ENCODE measurements at places on chromosomes 2 and 18.
A peak's percentile ranks its signal among the peaks of the same experiment; 100 is the strongest.

DNA sequence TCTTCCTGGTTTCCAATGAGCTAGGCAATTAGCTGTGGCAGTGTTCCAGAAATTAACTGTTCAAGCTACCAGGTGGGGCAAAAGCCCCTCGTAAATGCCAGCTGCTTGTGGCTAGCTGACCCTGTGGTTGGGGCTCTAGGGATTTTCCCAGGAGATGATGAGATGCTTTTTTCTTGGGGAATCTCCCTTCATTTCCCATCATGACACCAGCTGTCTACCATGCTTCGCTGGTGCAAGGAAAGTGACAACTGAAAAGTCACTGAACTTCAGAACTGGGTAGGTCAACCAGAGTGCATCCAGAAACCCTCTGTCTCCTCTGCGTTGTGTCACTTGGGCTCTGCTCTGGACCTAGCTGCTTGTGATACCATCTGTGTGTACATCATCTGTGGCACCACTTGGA, 386.5 kb upstream of the DCC start:
- no peak for DNase-seq

GRCh38 chr2:136327162-136327852, 209.4 kb upstream of the CXCR4 start:
- DNase-seq: no peak

DNA sequence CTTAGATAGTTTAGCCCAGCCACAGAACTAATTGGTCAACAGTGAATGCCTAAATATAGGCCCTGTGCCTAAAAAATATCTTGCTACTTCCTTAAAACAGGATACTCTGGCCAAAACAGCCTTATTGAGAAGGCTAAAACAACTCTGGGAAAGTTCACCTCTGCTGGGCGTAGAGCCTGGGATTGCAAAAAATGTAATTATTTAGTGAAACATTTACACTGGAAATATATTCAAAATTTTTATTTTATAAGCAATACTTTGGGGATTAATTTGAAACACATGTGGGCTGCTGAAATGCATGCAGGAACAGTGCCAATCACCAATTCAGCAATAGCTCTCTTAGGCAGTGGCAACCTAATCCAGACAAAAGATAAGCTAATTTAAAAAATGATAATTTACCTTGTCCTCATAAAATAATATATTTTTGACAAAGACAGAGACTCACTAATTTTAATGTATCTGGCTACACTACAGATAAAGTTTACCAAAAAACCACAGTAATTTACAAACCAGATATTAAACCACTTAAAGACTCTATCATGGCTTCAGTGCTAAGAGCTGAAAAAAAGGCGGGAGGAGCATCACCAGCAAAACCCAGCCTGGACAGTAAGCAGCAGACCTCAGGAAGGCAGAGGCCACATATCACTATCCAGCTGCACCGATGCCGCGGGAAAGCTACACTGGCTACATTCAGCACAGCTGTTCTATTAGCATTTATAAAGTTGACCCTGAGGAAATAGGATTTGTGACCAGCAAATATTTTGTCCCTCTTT, 18.5 kb downstream of the TRAK2 start:
- DNase-seq: peak; percentile 40

DNA sequence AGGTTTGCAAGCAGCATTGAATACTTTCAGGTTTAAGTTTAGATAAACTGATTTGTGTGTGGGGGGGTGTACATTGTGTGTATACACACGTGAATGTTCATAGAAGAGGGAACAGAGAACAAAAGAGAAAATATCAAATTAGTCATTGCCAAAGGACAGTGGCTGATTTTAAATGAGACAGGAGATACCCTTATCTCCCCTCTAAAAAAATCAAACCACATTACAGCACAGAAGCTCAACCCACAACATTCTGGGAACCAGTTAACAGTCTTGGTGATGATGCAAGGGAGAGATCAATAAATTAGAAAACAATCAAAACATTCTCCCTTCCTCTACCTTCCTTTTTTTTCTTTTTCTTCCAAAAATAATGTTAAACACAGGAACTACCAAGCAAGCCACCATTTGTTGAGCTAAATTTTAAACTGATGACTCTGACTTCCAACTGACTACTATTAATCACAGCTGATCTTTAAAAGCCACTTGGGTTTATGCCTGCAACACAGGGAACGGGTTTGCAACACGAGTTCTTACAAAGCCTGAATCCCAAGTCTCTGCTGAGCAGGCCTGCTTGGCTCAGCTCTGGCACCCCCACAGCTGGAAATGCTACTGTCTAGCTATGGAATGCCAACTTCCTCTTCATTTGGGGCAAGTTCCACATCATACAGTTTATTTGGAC, 119.2 kb upstream of the ACVR1C start:
- DNase-seq: no peak

DNA sequence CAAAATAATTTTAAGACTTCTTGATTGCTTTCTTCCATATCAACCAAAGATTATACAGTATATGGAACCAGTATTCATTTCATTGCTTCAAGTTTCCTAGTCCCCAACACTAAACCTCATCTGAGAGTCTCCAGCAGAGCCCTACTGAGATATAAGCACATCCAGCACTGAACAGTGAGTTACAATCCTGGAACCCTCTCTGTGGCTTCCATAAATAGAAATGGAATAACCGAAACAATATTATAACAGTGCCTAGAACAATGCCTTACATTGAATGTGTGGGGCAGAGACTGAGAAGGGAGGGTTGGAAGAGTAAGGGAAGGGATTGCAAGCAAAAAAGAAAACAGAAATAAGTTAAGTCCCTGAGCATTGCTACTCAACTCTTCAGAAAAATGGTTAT, 18.9 kb downstream of the AAK1 start:
- DNase-seq: no peak

DNA sequence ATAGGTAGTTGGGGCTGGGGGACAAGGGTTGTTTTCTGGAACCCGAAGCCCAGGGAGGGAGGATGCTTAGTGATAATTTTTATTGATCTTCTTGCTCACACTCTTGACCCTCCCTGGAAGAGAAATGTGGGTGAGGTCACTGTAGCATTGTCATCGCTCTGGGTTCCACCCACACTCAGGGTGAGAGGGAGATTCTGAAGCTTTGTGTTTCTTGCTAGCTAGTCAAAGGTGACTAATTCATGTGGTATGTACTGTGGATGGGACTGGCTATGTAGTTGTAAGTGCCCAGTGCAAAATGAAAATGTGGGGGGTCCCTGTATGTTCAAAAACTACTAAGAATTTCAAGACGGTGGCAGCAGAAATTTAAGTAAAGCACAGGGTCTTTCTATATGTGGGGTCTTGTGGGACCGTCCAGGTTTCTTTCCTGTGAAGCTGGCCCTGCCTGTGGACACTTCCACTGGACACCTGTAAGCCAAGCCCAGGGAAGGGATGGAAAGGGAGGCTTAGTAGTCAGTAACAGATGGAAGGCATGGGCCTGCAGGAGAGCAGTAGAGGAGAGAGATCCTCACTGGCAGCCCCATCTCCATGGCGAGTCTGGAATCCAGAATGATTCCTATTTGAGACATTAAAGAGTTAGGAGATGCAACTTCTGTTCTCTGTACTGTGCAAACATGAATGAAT, 35.0 kb downstream of the TSN start:
- DNase-seq: no peak

DNA sequence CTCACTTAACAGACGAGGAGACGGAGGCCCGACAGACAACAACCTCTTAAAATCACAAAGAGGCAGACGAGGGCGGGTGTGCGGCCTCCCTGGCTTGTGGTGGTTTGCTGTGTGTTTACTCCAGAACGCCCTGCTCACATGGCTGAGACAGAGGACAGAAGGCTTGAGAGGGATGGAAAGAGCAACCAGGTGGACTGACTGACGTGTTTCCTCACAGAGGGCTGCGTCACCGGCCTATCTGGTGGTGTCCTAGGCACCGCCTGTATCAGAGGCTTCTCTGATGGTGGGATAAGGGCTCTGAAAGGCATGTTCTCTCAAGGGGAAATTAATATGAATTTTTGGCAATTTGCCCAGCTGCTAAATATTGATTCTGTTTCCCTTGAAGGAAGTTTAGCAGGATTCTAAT, 47.0 kb upstream of the RALBP1 start:
- no peak for DNase-seq

- no peak for DNase-seq
Observed at GRCh38 chr2:189702071-189702470, 27.6 kb downstream of the ANKAR start.

GRCh38 chr2:218003981-218004419, 1.2 kb upstream of the TNS1 start:
- no peak for DNase-seq

All from DMS 273 treated with DMSO at 0.1 percent for 48 hours (cell line).